Endodermal cell (in vitro differentiated cells): ENCODE measurements at places on chromosomes 2 and 18.

- H3K27ac ChIP-seq = peak overlapping the region; percentile 21
- H3K36me3 ChIP-seq = no peaks in the 10 kb centered on the region
- H3K4me1 ChIP-seq = peaks cover 3% of the 10 kb centered on the region
Observed at GRCh38 chr2:222025881-222026271, 272.9 kb downstream of the PAX3 start.

GRCh38 chr2:238242731-238243495 is 3.1 kb upstream of the HES6 start:
- no peaks in the 10 kb centered on the region for H3K4me1 ChIP-seq
- peak overlapping the region; percentile 71 for H3K27ac ChIP-seq
- H3K4me3 ChIP-seq = no peak overlapping the region
- H3K36me3 ChIP-seq = peaks cover 16% of the 10 kb centered on the region
- no peak for DNase-seq

GRCh38 chr2:197152451-197153228 is 157.9 kb downstream of the ANKRD44 start:
- no peak overlapping the region for H3K4me3 ChIP-seq
- no peak overlapping the region for H3K27ac ChIP-seq
- peak; percentile 54 for DNase-seq
- H3K36me3 ChIP-seq = no peaks in the 10 kb centered on the region
- H3K4me1 ChIP-seq = peaks cover 15% of the 10 kb centered on the region
- peaks cover 8% of the 10 kb centered on the region for H3K27me3 ChIP-seq

DNA sequence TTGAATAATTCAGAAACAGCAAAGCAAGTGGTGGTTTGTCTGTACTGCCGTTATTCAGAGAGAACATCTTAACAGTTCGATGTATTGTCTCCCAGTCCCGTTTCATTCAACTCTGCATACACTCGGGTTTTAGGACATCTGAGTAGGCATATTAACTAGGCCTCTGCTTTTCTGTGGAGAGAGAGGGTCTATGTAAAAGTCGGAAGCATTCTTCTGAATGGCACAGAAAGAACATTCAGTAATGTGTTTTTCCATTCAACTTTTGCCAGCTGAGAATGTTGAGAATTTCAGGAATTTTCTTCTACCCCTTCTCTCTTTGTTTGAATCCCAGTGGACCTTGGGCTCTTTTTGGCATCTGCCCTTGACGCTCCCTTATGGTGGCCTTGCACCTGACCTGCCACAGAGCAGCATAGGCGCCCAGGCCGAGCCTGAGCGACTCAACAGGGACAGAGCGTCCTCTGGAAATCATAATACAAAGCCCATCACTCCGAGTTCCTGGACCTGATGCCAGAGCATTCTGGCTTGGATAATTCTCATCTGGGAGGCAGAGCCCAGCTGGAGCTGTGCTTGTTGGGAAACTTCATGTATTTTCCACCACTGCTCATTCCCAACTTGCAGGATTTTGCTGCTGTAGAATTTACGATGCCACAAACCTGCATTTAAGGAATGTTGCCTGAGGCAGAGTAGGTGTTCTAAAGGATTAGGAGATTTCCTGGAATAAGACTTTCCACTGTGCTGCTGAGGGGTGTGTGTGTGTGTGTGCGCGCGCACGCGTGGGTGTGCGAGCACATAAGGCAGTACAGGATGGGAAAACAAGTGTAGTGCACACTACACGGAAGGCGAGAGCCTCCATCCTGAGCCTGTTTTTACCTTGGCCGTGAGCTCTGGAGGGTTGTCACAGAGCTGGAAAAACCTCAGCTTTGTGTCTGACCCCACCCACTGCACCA is 77.2 kb upstream of the TXNDC2 start:
- H3K4me1 ChIP-seq = peaks cover 10% of the 10 kb centered on the region
- no peak overlapping the region for H3K4me3 ChIP-seq
- H3K36me3 ChIP-seq = no peaks in the 10 kb centered on the region
- no peaks in the 10 kb centered on the region for H3K27me3 ChIP-seq

DNA sequence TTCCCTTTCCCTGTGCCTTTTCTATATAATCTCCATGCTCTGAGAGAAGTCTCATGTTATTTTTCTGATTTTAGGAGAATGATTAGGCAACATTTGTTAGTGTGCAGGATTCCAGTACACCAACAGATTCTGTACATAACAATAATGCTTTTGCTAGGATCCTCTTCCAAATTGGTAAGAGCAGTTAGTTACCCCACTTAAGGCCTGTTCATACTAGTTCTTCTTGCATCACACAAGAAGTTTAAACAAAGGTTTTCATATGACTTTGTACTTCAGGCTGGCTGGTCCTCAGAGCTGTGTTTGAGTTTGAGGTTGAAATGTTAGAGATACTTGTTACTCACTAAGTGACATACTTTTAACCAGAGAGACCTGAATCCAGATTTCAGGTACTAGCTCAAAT is 686.9 kb upstream of the NRXN1 start:
- H3K27me3 ChIP-seq = no peaks in the 10 kb centered on the region
- H3K36me3 ChIP-seq = no peaks in the 10 kb centered on the region
- H3K4me3 ChIP-seq = no peak overlapping the region
- no peaks in the 10 kb centered on the region for H3K4me1 ChIP-seq

DNA sequence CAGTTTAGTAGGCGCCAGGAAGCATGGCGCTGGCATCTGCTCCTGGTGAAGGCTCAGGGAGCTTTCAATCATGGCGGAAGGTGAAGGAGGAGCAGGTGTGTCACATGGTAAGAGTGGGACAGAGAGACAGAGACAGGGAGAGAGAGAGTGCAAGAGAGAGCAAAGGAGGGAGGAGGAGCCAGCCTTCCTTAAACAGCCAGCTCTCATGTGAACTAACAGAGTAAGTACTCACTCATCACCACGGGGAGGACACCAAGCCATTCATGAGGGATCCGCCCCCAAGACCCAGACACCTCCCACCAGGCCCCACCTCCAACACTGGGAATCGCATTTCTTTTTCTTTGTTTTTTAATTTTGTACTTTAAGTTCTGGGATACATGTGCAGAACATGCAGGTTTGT is 40.8 kb upstream of the CLASP1 start:
- H3K4me3 ChIP-seq = no peak overlapping the region
- DNase-seq = no peak
- no peaks in the 10 kb centered on the region for H3K36me3 ChIP-seq
- H3K4me1 ChIP-seq = no peaks in the 10 kb centered on the region

DNA sequence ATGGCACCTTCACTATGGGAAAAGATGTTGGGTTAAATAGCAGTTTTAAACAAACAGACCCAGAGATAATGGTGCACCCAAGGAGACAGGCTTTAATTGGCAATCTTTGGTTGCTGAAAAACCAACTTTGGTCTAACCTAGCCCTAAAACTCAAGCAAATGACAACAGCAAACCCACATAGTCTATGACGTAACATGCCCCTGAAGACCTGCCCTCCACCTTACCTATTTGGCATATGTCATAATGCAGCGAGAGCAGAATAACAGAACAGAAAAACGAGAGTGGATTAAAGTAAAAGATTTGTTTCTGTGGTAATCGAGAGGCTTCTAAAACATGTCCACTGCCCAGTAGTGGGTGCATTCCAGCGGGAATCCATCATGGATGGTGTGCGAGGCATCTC is 200.7 kb downstream of the DCDC2C start:
- no peak overlapping the region for H3K27ac ChIP-seq
- DNase-seq = no peak
- no peak overlapping the region for H3K4me3 ChIP-seq
- H3K36me3 ChIP-seq = no peaks in the 10 kb centered on the region
- H3K27me3 ChIP-seq = no peaks in the 10 kb centered on the region

DNA sequence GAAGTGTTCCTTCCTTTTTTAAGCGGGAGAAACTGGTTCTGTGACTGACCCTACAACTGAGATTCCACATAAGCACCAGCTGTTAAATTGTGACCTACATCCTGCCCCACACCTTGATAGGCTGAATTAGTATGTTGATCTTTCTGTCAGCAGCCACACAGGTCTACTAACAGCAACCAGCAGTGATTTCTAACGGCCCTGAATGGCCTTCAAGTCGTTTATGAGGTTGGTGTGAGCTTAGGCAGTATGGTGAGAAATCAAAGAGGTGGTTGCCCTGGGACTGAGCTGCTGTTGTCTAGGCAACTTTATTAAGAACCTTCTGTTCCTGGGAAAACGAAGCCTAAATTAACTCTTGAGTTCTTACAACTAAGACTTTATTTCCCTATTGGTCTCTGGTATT is 197.2 kb upstream of the FSHR start:
- no peaks in the 10 kb centered on the region for H3K4me1 ChIP-seq
- peak; percentile 54 for DNase-seq

DNA sequence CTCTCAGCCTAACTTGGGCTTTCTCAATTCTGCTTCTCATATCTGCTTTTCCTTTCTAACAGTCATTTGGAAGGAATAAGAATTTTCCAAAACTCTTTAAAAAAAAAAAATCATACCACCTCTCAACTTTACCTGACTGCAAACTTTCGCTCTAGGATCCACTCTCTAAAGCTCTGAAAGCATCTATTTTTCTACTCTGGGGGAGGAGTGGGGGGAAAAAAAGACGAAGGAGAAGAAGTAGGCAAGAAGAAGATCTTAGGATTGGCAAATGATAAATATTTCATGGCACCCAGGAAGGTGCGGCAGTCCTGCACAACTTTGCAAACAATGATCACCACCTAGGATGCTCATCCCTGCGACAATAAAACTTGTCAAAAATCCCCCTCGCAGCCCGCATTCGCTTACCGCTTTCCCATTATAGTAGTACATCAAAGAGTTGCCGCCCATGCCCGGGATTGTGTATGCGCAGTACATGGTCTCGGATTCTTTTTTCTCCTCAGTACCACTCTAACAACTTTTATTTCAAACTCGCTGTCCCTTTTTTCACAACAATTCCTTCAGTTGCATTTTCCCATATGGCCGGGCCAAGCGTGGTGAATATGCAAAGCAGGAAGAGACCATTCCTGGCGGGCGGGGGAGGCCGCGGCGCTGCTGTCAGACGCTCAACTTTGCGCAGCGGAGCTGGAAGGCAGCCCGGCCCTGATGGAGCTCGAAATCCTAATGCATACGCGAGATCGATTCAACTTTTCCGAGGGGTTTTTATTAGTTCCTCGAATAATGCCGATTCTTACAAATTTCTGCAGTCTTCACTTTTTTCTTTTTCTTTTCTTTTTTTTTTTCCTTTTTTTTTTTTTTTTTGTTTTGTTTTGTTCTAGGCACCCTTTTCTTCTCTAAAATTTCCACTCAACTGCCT is 266.5 kb downstream of the TCF4 start:
- peak overlapping the region; percentile 83 for H3K27ac ChIP-seq
- H3K27me3 ChIP-seq = no peaks in the 10 kb centered on the region
- H3K4me3 ChIP-seq = peak overlapping the region; percentile 83

DNA sequence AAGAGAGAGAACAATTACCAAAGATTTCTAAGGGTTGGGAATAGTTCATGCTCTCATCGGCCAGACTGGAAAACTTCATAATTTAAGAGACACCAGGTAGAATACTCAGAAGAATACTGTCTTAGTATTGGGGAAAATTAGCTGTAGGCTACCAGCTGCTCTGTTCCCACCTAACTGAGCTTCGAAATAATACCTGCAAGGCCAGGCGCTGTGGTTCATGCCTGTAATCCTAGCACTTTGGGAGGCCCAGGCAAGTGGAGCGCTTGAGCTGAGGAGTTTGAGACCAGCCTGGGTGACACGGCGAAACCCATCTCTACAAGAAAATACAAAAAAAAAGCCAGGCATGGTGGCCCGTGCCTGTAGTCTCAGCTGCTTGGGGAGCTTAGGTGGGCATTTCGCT is 35.8 kb downstream of the MAP4K3 start:
- H3K4me3 ChIP-seq = no peak overlapping the region
- H3K4me1 ChIP-seq = no peaks in the 10 kb centered on the region
- no peaks in the 10 kb centered on the region for H3K27me3 ChIP-seq
- no peak for DNase-seq
- H3K36me3 ChIP-seq = no peaks in the 10 kb centered on the region
- no peak overlapping the region for H3K27ac ChIP-seq

- no peak overlapping the region for H3K27ac ChIP-seq
- H3K4me1 ChIP-seq = no peaks in the 10 kb centered on the region
- DNase-seq = no peak
Observed at GRCh38 chr18:62179213-62179612, 7.6 kb downstream of the PIGN start.

GRCh38 chr2:60309336-60309735 is 244.1 kb downstream of the BCL11A start:
- no peaks in the 10 kb centered on the region for H3K36me3 ChIP-seq
- no peak for DNase-seq
- peaks cover 82% of the 10 kb centered on the region for H3K27me3 ChIP-seq
- H3K4me1 ChIP-seq = no peaks in the 10 kb centered on the region
- no peak overlapping the region for H3K4me3 ChIP-seq

GRCh38 chr18:38887671-38888020 is 1322.0 kb upstream of the CELF4 start:
- H3K27ac ChIP-seq = no peak overlapping the region
- H3K36me3 ChIP-seq = no peaks in the 10 kb centered on the region
- no peak overlapping the region for H3K4me3 ChIP-seq
- no peak for DNase-seq
- no peaks in the 10 kb centered on the region for H3K4me1 ChIP-seq

DNA sequence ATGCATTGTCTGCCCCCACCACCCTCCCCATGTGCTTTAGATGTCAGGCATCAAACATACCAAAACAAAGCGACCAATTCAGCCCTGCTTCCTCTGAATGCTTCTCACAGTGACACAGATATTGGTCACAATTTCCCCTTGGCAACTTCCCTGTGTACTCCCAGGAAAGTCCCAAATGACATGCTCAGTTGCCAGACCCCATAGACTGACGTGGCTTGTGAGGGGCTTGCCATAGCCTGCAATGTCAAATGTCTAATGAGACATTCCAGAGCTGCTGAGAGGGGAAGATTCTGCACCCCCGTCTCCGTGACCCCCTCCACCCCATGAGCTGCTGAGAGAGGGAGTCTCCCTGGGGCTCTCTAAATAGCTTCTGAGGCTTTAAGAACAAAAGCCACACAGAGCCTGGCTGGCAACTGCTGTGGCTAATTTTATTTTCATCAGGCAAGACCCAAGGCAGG is 47.3 kb downstream of the RFTN2 start:
- H3K4me3 ChIP-seq = no peak overlapping the region
- no peaks in the 10 kb centered on the region for H3K36me3 ChIP-seq
- H3K4me1 ChIP-seq = no peaks in the 10 kb centered on the region

DNA sequence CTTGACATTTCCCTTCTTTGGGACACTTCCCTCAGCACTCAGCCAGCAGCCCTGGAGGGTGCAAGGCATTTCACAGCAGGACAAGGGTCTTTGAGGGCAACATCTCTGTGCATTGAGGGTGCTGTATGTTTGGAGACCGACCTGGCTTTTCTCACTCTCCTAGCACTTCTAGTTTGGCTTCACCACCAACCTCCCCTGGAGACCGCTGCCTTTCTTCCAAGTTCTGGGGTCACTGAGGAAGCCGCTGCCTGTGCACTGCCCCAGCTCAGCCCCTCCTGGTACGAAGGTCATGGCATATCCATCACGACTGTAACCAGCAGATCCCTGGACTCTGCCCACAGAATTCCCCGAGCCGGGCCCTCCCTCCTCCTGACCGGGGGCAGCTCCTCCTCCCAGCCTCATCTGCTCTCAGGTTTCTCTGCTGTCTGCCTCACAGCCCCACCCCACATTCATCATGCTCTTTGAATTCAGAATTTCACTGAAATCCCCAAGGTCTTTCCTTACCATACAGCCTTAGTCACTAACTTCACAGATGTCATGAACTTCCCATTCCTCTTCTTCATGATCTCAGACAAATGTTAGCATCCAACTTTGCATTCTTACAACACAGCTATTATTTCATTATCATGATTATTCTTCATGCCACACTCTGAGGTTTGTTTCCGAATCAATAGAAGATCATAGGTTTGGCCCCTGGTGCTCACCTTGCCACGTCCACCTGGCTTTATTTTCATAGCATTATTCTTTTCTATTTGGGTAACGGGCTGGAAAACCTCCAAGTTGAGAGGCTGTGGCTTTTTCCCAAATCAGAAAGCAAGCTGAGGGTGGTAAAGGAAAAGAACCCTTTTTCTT is 113.0 kb upstream of the COPS8 start:
- H3K27me3 ChIP-seq = no peaks in the 10 kb centered on the region
- peak; percentile 79 for DNase-seq
- no peak overlapping the region for H3K27ac ChIP-seq
- no peaks in the 10 kb centered on the region for H3K36me3 ChIP-seq
- H3K4me1 ChIP-seq = peaks cover 10% of the 10 kb centered on the region
